ENCODE measurements at places on chromosomes 1 and 21.
A peak's percentile ranks its signal among the peaks of the same experiment; 100 is the strongest.

DNA sequence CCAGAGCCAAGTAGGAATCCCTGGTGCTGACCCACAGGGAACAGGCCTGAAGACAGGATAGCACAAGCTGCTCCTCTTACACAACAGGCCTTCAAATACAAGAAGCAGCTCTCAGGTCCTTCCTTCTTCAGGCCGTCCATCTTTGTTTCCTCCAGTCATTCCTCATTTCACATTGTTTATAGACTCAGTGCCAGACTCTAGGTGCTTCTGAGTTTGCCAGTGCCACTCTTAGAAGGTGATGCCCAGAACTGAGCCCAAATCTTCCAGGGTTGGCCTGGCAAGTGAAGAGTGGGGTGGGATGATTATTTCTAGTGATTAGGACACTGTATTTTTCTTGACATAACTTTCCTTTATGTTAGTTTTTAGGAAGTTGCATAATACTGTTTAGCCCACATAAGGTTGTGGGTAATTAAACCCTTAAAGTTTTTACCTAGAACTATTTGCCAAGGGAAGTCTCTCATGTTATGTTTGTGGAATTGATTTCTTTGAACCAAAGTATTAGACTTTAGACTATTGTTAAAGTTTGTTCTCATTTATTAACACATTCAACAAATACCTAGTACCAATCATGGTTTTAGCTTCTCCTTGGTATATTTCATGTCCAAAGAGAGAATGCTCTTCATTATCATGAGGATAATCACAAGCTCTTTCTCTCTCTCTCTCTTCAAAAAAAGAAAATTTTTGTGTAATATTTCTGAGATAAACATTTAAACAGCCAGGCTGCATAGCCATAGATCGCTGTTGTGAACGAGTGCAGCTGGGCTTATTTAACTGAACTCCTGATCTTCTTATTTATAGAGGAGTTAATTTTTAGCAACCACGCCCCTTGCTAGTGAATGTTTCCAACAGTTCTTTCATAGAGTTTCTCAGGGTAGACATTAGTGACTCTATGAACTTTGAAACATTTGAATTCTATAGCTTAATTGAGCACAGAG lies 47.7 kb downstream of the PGM1 start:
- no peak for DNase-seq

- no peak for DNase-seq
Measured at GRCh38 chr1:175978926-175979325, 228.2 kb downstream of the COP1 start.

GRCh38 chr21:42238185-42238934 lies 19.4 kb downstream of the ABCG1 start:
- no peak for DNase-seq

GRCh38 chr1:11970441-11971185 lies 9.6 kb upstream of the MFN2 start:
- no peak for DNase-seq

DNA sequence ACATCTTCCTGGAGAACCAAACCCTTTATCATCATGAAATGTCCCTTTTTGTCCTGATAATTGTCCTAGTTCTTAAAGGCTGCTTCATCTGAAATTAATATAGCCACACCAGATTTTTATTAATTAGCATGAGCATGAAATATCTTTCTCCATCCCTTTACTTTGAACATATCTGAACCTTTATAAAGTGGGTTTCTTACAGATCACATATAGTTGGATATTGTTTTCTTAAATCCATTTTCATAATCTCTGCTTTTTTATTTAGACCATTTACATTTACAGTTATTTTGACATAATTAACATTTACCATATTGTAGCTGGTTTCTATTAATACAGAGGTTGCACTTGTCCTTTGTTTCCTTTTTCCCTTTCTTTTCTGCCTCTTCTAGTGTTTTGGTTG lies 17.2 kb downstream of the SHCBP1L start:
- DNase-seq, result no peak

- peak; percentile 46 for DNase-seq
Measured at GRCh38 chr1:111227851-111228747, 586 bp downstream of the CHI3L2 start.

- DNase-seq, result no peak
Measured at GRCh38 chr1:173176246-173176645, 30.9 kb downstream of the TNFSF4 start.

DNA sequence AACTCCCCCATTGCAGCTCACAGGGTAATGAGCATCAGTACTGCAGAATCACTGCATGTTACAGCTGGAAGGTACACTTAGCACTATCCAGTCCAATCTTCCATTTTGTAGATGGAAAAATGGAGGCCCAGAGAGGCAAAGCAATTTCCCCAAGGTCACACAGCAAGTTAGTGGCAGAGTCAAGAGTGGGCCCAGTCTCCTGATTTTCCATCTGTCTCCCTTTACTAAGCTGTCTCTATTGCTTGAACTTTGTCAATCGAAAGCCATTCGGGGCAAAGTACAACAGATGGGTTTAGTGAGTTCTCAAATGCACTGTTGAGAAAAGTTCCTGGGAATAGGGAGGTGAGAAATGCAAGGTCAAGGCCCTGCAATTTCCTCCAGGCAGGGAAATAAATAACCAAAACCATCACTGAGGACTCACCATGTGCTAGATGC lies 50.4 kb upstream of the IFFO2 start:
- DNase-seq, result no peak

DNA sequence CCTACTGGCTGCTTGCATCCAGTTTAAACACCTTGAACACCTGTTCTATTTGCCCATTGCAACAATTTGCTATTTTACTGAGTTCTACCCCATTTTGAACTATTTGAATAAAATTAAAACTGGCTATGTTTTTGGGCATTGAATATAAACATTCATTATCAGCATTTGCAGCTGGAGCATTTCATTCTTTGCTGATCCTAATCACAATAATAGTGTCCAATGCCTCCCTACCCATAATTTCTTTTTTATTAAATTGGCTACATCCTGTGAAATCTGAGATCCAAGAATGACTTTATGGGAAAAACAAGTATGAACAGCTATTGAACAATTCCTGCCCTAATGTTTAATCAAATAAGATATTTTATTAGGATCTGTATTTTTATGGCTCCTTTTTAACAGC lies 447.9 kb downstream of the PLA2G4A start:
- DNase-seq, result no peak

DNA sequence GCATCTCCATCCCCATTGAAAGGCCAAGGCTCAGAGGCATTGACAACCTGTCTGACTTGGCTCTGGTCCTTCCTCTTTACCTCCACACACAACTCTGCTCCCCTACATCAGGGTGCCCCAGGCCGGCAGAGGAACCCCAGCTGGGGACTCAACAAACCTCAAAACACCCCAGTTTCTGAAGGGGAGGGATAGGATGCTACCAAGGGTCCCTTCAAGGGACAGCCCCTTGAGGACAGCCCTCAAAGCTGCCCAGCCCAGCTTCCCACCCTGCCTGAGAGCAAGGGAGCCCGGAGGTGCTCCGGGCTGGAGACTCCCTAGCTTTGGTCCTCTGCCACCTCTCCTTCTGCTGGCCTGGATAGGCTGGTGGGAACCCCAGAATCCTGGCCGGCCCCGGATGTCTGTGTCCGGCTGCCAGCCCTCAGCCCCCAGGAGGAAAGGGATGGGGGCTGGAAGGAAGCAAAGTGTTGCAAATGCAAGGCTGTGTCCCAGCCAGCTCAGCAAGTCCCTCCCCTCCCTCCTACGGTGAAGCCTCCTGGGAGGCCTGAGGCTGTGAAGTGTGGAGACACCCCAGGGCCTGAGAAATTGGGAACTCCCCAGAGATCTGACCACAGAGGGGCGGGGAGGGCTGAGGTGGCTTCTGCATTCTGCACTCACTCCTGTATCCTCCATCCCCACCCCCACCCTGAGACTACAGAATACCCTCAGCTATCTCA lies 1.1 kb upstream of the MARCKSL1 start:
- no peak for DNase-seq

DNA sequence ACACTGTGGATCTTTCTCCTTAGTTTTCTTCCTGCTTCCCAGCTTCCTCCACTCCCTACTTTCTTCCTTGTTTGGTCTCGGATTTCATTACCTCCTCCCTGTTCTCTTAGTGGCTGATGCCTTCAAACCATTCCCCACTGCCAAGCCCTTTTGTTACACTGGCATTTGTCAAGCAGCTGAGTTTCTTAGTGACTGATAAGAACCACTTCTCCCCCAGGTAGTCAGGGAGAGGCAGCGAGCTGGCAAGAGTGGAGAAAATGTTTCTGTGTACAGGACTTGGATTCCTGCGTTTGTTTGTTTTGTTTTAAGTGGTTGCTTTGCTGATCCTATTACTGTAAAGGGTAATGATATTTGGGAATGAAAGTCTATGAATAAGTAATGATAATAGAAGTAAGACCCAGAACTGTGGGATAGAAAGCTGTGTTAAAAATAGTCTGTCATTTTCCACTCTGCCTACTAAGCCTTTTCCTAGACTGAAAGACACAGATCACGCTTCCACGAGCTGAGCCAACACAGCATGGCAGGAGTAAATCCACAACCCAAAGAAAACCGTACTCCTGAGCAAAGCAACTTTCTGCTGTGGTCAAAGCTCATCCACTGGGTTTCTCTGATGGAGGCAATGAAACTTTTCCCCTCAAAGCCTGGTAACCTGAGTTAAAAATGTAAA lies 10.1 kb upstream of the SERTAD4 start:
- no peak for DNase-seq

DNA sequence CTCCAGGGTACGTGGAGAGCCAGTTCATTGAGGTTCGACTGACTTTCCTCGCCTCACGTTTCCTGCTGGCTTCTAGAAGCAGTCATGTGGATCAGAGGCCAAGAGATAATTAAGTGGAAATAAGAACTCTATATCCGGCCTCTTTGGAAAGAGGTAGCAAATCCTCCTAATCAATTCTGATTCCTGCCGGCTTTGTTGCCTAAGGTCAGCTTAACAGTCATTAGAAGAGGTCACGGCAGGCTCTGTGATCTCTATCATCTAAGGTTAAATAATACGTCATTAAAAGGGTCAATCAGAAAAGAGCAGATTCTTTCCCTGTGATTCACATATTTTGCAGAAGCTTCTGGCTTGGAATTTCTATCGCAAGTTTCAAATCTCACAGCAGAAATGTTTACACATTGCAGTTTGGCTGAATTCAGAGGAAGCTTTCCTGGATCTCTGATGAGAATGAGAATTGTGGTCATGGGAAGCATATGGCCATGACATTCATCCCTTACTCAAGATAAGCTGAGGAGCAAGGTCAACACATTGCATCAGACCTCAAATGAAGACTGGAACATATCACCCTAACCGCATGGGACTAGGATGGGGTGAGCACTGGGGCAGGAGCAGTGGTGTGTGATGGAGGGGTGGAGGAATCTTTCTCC lies 189.4 kb downstream of the PBX1 start:
- no peak for DNase-seq

- no peak for DNase-seq
Measured at GRCh38 chr1:158049853-158050252, 56.4 kb downstream of the KIRREL1 start.

- no peak for DNase-seq
Measured at GRCh38 chr1:222394224-222394623, 153.7 kb downstream of the HHIPL2 start.

DNA sequence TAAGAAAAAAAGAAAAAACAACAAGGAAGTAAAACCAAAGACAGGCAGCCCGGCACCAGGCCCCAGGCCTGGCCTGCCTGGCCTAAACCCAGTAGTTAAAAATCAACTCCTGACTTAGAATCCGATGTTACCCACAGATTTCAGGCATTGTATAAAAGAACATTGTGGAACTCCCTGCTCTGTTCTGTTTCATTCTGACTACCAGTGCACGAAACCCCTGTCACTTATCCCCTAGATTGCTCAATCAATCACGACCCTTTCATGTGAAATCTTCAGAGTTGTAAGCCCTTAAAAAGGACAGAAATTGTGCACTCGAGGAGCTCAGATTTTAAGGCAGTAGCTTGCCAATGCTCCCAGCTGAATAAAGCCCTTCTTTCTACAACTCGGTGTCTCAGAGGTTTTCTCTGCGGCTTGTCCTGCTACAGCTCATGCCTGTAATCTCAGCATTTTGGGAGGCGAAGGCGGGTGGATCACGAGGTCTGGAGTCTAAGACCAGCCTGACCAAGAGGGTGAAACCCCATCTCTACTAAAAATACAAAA lies 15.6 kb upstream of the MYOCOS start:
- DNase-seq, result no peak

DNA sequence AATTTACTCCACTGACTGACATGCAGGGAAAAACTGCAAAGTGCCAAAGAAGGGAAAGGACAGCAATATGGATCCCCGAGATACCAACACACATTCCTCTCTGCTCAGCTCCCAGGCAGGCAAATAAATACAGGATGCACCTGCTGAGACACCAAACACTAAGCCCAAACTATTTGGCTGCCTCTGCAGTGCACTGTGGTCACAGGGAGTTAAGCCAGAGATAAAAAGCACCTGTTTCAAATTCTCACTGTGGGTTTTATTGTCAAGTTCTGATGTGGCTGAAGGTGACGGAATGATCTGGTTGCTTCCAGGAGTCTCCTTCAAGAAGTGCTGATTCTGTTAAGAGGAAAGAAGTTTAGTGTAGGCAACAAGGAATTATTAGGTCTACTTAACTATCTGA lies 17.7 kb downstream of the TEX38 start:
- no peak for DNase-seq

GRCh38 chr1:68322837-68323687 lies 90.7 kb upstream of the WLS start:
- no peak for DNase-seq

DNA sequence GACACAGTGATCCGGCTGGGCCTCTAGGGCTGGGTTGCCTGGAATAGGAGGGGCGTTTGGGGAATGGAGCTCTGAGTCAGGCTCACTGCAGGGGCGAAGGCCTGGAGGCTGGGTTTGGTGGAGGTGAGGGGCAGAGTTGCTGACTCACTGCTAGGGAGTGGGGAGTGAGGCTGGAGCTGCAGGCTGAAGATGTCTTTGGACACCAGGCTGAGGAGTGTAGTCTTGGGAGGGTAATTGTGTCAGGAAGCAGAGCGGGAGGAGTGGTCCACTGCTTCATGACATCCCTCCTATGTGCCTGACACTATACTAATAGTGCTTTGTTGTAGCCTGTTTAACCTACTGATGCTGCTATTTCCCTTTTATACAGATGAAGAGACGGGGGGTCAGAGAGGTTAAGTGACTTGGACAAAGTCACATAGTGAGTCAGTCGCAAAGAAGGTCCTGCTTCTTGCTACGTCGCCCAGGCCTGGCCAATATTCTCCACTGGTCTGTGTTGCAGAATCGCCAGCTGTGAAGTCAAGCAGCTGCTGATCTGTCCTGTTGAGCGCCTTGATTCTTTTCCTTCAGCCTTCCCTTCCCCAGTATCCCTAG lies 13.6 kb downstream of the ACTL8 start:
- DNase-seq, result no peak

DNA sequence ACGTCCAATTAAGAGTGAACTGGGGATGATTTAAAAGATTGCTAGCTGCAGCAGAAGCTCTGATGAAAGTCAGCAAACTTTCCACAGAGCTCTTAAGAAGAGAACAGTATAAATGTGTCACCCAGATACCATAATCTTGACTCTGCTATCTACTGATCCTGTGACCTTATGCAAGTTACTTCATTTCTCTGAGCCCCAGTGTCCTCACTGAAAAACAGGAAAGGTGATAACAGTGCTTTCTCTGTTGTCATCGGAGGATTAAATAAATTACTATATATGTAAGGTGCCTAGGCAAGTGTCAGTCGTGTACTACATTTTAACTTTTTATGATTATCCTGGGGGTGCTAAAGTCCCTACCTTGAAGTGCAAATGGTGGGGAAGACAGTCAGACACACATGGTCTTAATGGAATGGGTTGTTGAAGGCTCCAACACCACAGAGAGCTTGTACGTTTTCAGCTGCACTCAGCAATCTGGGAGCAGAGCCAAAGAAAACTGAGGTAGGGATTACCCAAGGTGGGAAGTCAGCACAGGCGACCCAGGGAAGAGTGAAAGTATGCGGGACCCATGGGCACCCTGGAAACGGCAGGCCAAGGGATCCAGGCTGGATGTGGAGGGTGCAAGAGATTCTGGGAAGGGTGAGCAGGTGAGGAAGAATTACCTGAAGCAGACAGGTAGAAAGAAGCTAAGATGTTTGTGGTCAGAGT lies 82.8 kb downstream of the DTL start:
- DNase-seq, result no peak

Data from right forelimb (tissue), 1 donor.